Caki2 (cell line): ENCODE measurements at places on chromosomes 2 and 18. TPM values are rescaled to one million over a fixed set of nuclear protein-coding genes. Genes with fewer than 3 reads are reported as not detected.

The NPAS2 gene
- 2.0 and 113 TPM in 2 replicates for total RNA-seq

- no peak for DNase-seq
Measured at GRCh38 chr2:63569740-63570139, 18.5 kb downstream of the WDPCP start.

DNA sequence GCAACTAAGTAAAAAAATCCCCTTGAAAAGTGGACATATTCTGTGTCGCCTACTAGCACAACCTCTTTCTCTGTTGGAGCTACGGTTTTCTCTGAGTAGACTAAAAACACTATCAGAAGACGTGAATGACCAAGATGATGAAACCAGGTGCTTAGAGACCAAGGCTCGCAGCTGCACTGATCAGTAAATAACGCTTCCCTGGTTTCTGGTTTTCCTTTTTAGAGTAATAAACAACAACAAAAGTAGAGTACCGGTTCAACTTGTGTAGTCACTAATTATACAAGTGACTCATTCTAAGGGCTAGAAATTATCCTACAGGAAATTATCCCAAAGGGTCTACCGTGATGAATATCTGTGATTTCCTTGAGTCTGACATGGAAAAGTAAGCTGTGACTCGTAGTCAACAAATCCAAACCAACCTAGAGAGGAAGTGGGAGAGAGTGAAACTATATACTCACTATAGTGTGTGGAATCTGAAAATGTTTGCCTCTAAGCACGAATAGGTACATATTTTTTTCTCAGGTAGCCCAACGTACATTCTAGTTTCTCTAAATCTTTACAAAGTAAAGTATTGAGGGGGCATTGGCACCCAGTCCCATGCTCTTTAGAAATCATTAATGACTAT, 17.8 kb downstream of the RASGRP3 start:
- DNase-seq: no peak

DNA sequence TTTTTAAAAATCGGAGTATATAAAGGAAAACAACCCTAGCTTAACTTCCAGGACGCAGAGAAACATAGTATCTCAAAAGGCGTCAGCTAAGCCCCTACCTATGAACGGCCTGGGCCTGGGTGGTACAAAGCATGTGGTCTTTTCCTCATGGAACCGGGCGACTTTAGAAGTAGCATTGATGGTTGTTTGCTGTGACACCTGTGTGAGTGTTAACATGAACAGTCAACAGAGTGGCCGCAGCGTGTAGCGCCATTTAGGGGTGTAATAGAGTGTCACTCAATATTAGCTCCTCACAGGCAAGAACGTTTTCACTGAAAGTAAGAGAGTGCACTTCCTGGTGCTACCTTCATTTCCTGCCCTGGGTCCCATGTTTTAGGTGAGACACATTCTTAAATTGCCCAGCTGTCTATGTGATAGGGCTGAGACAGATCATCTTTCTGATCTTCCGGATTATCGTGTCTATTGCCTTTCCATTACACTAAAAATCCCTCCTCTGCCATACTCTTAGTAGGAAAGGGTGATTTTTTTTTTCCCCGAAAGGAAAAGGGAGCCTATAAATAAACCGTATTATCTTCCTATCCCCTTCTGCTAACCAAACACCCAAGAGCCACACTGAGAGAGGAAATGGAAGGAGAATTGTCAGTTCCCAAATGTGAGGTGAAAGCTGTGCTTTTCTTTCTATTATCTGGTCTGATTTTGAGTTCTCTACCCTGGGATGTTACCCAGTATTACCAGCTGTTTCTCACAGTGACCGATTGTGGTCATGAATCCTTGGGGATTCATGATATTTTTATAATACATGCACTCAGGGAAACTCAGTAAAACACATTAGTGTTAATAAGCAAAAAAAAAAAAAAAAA, 1.3 kb downstream of the GORASP2 start:
- DNase-seq: peak; percentile 47

GRCh38 chr2:181281206-181281832, 175.9 kb upstream of the ITGA4 start:
- DNase-seq: no peak

GRCh38 chr18:48818329-48819254, 132.2 kb downstream of the SMAD7 start:
- no peak for DNase-seq

DNA sequence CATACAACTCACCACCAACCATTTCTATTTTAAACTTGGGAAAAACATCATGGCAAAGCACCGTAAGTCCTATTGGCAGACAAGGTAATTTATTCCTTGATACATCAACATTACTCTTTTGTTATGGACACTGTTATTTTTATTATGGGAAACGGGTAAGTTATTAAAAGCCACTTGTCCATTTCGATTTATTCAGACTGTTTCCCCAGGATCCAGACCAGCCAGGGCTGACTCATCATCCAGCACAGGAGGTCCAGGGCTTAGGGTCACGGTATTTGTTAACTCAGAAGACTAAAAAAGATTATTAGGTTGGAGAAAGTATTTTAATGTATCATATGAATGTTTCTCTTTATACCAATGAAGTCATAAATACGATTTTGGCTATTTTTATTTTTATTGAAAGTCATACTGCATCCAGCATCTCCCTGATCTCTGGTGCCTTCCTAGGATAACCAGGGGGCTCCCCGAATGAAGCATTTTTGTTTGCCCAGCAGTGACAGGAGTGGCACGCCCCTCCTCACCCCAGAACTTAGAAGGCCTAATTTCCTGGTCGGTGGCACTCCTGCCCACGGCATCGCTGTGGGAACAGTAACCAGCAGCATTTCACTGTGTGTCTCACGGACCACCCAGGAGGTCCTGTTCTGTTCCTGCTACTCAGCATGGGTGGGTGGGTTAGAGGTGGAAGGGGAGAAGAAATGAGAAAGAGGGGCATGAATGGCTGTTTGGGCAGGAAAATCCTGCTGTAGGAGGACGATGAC, 446.1 kb downstream of the EIPR1 start:
- no peak for DNase-seq

DNA sequence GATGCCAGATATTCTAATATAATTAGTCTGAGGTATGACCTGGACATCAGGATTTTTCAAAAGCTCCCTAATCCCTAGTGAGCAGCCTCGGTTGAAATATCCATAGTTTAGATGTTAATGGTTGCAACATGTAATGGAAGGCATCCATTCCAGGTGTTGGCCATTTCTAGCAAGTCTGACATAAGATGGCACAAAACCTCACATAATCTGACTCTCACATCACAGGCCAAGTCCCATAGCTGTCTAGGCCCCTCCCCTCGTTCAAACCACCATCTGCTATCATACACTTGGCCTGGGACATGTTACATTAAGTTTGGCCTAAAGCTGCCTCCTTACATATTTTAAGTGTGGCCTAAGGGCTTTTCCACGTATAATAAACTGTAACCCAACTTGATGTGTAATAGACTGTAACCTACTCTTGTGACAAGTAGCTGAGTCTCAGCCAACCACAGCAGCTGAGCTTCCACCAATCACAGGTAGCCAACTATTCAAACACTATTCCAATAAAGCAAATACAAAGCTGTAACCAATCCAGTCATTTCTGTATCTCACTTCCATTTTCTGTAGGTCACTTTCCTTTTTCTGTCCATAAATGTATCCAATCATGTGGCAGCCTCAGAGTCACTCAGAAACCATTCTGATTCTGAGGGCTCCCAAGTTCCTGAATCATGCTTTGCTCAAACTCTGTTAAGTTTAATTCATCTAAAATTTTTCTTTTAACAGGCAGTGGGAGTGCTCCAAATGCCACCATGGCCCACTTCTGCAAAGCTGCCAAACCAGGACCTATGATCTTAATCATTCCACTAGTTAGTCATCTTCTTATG, 59.4 kb downstream of the ADD2 start:
- peak; percentile 9 for DNase-seq

The CARF gene
- 6.6 and 7.1 TPM in 2 replicates for total RNA-seq

- DNase-seq: no peak
Measured at GRCh38 chr2:44651974-44652373, 289.5 kb upstream of the SIX3 start.

DNA sequence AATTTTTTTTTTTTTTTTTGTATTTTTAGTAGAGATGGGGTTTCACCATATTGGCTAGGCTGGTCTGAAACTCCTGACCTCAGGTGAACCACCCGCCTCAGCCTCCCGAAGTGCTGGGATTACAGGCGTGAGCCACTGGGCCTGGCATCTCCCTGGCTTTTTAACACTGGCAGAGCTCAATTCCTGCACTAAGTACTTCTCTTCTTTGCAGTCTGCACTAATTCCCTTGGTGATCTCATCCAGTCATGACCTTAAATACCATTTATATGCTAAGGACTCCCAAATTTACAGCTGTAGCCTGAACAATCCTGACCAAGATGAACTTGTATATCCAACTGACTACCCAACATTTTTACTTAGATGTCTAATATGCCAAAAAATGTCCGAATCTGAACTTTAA, 10.2 kb downstream of the PREPL start:
- DNase-seq: no peak

GRCh38 chr2:168903888-168904287, 2.8 kb downstream of the G6PC2 start:
- DNase-seq: no peak

- DNase-seq: no peak
Measured at GRCh38 chr18:58766164-58766563, 94.9 kb downstream of the MALT1 start.
